GM13976 (cell line): ENCODE measurements at places on chromosomes 4 and X.

DNA sequence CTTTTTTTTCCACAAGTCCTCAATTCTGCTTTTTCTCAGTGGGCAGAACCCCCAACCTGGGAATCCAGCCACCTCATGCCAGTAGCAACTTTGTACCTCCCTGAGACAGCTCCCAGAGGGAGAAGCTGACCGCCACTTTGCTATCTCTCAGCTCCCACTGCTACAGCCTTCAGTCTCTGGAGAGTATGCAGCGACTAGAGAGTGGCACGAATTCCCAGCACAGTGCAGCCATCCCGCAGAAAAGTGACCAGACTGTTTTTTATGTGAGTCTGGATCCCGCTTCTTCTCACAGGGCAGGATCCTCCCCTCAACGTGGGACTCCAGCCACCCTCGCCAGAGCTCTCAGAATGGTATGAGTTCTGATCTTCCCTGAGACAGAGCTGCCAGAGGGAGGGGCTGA is 1234.6 kb downstream of the FAM133A start:
- DNase-seq, result no peak

GRCh38 chr4:13378973-13379759 is 105.0 kb downstream of the RAB28 start:
- DNase-seq, result no peak

DNA sequence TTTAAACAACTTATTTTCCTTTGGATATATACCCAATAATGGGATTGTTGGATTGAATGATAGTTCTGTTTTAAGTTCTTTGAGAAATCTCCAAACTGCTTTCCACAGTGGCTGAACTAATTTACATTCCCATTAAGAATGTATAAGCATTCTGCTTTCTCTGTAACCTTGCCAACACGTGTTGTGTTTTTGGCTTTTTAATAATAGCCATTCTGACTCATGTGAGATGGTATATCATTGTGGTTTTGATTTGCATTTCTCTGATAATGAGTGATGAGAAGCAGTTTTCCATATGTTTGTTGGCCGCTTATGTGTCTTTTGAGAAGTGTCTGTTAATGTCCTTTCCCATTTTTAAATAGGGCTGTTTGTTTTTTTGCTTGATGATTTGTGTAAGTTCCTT is 155.6 kb upstream of the PITX2 start:
- DNase-seq, result no peak

- DNase-seq, result peak; percentile 6
Measured at GRCh38 chr4:148216866-148217814, 225.1 kb downstream of the NR3C2 start.

DNA sequence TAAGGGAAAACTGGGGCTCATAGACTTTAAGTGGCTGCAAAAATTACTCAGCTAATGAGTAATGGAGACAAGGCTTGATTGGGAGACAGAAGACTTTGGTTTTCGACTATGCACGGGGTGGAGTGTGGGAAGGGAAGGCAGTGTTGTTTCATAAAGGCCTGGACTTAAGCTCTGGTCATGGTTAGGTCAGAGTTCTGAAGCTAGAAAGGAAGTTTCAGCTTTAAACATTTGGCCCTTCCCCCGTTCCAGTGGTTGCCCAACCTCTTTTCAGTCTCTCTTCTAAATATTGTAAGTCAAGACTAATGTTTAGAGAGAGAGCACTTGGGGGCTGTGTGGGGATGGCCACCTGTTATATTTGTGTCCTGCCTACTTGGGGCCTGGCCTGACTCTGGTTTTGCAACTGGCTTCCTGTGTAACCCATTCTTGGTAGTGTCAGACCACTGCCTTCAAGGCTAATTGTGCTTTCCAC is 21.0 kb downstream of the MSN start:
- peak; percentile 52 for DNase-seq

DNA sequence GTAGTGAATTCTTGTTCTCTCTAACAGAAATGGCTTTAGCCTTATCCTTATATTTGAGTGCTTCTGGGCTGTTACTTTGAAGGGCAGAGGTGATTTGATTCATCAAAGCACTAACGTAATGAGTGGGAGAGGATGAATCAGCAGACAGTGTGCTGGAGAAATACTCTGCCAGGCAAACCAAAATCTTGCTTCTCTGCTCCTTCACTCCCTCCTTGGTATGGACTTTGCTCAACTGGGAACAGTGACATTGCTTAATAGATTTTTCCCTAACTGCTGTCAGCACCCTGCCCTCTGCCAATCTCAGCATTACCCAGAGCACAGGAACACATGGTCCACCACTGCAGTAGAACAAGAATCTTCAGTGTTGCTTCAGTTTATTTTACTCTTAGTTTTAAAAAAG is 56.0 kb downstream of the PDLIM5 start:
- no peak for DNase-seq

DNA sequence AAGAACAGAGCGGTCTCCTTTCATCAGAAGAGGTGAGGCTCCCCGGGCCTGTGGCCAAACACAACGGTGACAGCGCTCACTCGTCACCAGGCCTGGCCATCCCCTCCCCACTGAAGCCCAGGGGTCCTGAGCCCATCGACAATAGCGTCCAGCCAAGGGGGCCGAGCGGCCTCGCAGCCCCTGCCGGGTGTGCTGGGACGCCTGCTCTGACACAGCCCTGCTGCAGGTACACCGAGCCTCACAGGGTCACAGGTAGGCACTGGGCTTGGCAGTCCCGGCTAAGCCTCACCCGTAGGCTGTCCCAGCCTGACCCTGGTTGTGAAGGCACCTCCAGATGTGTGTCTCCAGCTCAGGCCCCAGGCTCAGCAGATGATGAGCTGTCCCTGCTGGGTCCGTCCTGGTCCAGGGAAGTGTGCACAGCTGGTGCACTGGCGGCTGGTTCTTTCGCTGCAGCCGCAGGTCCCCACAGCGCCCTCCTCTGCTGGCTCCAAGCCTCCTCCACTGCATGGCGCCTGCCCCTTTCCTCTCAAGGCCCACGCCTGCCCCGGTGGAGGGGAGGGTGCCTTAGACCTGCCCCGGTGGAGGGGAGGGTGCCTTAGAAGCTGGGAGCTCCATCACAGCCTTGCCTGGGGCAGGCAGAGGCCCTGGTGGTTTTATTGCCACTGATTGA is 21.5 kb downstream of the UVSSA start:
- DNase-seq, result no peak

DNA sequence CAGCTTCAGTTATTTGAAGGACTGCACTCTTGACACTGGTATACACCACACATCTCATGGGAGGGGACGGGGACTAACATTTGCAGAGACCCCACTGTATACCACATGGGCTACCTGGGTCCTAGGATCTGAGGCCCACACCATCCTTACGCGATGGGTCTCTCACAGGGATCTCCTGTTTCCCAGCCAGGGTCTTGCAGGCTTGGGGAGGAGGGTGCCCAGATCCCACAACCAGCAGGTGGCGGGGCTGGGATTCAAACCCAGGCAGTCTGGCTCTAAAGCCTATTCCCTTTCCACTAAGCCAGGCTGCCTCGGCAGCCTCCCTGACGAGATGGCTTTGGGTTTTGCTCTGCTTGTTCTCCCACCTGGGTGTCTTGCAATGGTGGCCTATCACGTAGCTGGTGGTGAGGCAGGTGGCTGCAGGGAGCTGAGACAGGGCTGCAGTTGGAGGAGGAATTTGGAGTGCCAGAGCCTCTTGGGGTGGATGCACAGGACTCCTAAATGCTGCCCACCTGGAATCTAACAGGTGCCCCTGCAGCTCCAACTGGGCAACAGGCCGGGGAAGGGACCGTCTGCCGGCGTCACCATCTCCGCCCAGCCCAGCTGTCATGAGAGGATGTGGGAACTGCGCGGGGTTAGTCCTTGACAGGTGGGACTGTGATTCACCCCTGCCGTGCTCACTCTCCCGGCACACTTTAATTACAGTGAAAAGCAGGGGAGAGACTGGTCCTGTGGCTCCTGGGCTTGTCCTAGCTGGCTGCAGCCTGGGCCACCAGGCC is 110.7 kb downstream of the PSAPL1 start:
- DNase-seq, result no peak
